ENCODE measurements at places on chromosomes 3 and 15.

DNA sequence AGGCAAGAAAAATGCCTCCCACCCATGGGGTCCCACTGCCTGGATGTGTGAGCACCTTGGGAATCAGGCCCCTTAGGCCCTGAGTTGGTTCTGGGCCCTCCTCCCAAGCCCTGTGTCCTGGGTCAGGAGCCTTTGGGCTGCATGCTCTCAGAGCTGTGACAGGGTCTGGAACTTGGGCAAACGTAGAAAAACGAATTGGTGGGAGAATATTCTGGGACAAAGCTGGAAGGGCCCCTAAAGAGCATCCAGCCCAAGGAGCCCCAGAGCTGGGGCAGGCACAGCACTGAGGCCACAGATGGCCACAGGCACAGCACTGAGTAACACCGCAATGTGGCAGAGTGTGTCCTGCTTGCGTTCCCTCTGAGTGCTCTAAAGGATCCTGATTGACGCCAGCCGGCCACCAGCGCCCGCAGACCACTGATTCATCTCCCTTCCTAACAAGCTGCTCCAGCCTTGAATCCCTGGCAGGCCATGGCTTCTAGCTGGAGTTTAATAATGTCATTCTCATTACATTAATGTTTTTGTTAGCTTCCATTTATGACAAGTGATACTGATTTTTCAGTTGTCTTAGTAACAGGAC is 18.6 kb upstream of the SEC13 start:
- DNase-seq: no peak

- no peak for DNase-seq
These were observed 39.1 kb downstream of the OCA2 start for GRCh38 chr15:28060005-28060404.

GRCh38 chr3:110027446-110028080 is 690.2 kb upstream of the DPPA4 start:
- no peak for DNase-seq

DNA sequence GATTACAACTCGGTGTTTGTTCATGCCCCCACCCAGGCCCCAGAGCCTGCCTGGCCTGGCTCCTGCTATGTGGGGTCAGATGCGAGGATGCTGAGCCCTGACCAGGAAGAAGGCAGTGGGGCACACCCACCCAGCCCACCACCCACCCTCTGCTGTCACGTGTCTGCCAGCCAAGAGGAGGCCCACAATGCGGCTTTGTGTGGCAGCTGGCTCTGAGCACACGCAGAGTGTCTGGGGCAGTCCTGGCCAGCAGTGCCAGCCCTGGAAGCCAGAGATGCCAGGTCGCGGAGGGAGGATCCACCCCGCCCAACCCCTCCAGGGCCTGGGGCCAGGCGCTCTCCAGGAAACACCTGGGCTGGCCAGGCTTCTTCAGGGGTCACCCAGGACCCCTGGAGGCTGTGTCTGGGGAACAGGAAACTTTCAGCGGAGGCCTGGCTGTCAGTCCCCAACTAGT is 26.4 kb upstream of the KLF13 start:
- DNase-seq: peak; percentile 4

GRCh38 chr3:65787340-65787739 is 251.4 kb downstream of the MAGI1 start:
- DNase-seq: no peak
